CD4-positive, CD25-positive, alpha-beta regulatory T cell (primary cell): ENCODE measurements at places on chromosomes 2 and 18.
A peak's percentile ranks its signal among the peaks of the same experiment; 100 is the strongest.

GRCh38 chr2:97739020-97739892 lies 25.9 kb downstream of the ZAP70 start:
- H3K4me1 ChIP-seq, result peaks cover 22% of the 10 kb centered on the region
- DNase-seq, result no peak
- no peak overlapping the region for H3K4me3 ChIP-seq
- no peaks in the 10 kb centered on the region for H3K27me3 ChIP-seq

DNA sequence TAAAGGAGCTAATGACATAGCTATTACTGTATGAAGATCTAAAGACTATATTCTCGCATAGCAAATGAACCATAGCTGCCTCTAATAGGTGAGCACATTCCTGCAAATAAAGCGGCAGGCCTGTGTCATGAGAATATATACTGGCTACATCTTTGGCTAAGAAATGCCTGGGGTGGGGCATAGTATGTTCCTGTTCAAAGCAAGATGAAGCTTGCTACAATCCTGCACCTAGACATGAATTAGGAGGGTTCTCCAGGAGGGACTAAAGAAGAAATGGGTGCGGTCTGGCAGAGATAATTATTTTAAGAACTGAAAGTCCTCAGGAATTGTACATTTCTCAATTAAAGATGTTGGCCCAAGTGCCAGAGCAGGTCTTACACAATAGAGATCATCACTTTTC lies 46.8 kb upstream of the PLA2R1 start:
- H3K27me3 ChIP-seq, result peaks cover 8% of the 10 kb centered on the region
- no peaks in the 10 kb centered on the region for H3K36me3 ChIP-seq
- no peak overlapping the region for H3K4me3 ChIP-seq
- H3K4me1 ChIP-seq, result no peaks in the 10 kb centered on the region
- no peak for DNase-seq
- H3K27ac ChIP-seq, result no peak overlapping the region

GRCh38 chr2:233075141-233075965 lies 15.2 kb downstream of the INPP5D start:
- DNase-seq, result no peak
- no peaks in the 10 kb centered on the region for H3K27me3 ChIP-seq
- peak overlapping the region; percentile 76 for H3K4me3 ChIP-seq
- H3K36me3 ChIP-seq, result peaks cover 37% of the 10 kb centered on the region
- peak overlapping the region; percentile 71 for H3K27ac ChIP-seq

DNA sequence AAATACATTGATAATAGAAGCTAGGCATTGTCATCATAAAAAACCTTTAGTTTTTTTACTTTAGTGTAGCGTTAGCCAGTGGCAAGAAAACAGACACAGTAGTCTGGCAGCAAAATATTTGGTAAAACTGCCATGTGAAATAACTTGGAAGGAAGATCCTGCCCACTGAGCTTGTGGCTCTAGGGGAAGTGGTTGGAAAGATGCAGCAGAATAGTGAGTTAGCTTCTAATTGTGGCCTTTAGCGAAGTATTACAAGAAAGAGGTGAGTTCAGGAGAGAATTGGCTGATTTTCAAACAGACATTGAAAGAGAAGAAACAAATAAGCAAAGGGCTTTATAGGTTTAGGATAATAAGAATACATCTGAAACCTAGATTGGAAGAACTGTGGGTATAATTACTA lies 1887.8 kb upstream of the CELF4 start:
- DNase-seq, result no peak
- no peak overlapping the region for H3K27ac ChIP-seq
- H3K36me3 ChIP-seq, result no peaks in the 10 kb centered on the region
- H3K4me3 ChIP-seq, result no peak overlapping the region

- no peaks in the 10 kb centered on the region for H3K36me3 ChIP-seq
- no peak overlapping the region for H3K4me3 ChIP-seq
- DNase-seq, result no peak
These were observed 36.4 kb upstream of the GLI2 start for GRCh38 chr2:120699292-120699691.
